ENCODE measurements at places on chromosomes 5 and 9.

- no peak for DNase-seq
Observed at GRCh38 chr9:136347472-136348256, 15.9 kb downstream of the DNLZ start.

- no peak for DNase-seq
Observed at GRCh38 chr9:76567086-76567485, 108.1 kb downstream of the GCNT1 start.

DNA sequence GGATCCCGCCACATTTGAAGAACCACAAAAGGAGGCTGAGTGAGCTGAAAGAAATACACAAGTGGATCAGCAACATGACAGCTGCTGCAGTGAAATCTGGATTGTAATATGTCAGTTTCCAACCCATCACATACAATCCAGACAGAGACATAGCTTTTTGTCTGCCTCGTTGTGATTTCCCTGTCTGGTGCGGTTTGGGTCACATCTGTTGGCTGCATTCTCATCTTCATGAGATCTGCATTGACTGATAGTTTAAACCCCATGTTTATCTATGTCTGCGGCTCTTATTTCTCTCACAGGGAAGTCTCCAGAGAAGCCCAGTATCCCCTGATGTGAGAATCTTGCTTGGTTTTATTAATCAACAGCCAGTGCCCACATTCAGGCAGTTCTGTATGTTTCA, 403.1 kb upstream of the ZNF608 start:
- no peak for DNase-seq

GRCh38 chr5:80141681-80142080, 106.5 kb downstream of the THBS4 start:
- no peak for DNase-seq

GRCh38 chr9:33437898-33438297, 9.5 kb downstream of the AQP3 start:
- no peak for DNase-seq

DNA sequence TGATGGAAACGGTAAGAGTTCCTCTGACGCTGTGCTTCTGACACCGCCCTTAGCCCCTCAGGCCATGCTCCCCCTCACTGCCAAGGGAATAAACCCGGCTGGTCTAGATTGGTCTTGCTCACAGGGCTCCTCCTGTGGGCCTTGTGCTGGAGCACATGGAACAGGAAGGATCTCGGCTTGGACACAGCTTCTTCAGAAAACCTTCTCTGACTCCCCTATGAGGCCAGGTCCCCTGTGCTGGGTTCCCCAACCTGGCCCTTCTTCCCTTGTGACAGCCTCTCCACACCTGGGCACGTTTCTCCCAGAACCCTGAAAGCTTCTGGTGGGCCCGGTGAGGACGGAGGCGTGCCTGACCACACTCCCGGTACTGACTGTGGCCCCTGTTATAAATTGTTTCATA, 8.2 kb downstream of the SPATA31E1 start:
- DNase-seq, result no peak

DNA sequence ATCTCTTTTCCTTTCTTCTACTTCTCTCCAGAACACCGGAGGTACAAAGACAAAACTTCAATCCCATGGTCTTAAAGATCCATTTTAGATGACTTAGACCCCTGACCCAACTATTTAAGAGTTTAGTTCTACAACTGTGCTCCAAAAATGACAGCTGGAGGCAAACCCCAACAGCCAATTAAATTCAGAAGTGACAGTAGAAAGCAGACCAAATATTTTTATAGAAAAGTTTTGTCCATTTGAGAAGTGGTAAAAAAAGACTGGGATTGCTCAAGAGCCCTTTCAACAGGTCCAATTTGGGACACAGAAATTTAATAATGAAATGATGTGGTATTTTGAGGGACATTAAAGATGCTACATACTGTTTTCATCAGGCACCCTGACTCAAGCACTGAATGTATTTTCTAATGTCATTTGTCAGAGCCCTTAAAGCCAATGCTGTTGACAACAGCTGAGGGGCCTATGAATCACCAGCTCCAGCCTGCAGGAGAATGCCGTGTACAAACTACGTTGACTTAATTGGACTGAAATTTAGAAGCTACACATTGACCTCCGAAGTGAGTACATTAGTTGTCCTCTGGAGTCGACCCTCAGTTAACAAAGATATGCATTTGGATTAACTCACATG, 147.5 kb upstream of the PIK3R1 start:
- DNase-seq, result no peak

GRCh38 chr5:147177125-147177840, 57.5 kb upstream of the STK32A start:
- DNase-seq, result no peak

DNA sequence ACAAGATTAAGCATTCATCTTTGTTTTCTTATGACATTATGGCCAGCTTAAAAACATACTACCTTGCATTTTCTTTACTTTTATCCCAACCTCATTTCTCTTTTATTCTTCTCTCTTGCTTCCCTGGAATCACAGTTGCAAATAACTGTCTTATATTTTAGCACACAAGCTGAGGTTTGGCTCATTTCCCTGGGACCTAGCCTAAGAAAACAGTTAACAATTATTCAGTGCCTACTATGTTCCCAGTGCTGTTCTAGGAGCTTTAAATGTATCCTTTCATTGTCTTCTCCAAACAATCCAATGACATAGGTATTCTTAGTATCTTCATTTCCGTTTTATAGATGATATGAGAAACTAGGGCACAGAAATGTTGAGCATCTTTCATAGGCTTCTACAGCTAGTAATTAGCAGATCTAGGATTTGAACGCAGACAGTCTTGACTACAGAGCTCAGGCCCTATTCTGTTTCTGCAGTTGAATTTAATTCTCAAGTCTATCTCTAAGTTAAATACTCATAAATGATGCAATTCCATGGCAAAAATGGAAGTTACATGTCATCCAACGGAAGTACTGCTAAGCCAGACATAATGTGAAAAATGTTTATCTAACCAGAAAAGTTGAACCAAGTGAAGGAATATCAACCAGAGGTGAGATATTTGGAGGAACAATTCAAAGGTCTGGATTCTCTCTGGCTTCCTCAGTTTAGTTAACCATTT, 52.3 kb upstream of the MTAP start:
- DNase-seq, result no peak

Measured in H1 (cell line).